ENCODE measurements at places on chromosomes 11 and 22. TPM values are rescaled to one million over a fixed set of nuclear protein-coding genes. Genes with fewer than 3 reads are reported as not detected.

DNA sequence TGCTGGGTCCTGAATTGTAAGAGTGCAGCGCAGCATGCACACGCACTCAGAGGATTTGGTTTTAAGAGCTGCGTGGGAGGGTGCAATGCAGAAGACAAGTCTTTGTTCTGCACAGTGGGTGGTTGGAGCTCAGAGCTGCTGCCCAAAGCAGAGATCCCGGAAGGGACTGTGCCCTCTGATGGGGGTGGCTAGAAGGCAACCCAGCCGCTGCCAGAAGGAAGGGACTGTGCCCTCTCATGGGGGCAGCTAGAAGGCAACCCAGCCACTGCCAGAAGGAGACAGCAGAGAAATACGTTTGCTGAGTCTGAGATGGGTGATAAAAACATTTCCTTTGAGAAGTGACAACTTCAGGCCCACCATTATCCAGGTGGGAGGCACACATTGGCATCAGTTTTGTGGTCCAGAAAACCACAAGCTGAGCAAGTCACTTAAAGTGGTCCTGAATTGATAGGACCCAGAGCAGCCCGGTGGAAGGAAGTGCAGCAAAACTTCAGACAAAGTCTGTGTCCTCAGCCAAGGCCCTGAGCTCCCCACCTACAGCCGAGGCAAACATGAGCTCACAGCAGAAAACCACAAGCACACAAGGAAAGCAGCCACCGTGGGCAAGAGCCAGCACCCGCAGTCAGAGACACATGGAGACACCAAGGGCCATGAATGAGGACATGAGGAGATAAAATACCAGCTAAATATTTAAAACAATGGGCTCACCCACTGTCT is 4.3 kb downstream of the KRTAP5-6 start:
- DNase-seq: no peak

The C11orf98 gene
- total RNA-seq: 131 TPM

The GALNT18 gene
- 0.29 TPM for total RNA-seq

- DNase-seq: no peak
Observed at GRCh38 chr11:115996125-115996807, 492.1 kb upstream of the CADM1 start.

- DNase-seq: no peak
Observed at GRCh38 chr11:32385998-32386397, 49.3 kb downstream of the WT1 start.

DNA sequence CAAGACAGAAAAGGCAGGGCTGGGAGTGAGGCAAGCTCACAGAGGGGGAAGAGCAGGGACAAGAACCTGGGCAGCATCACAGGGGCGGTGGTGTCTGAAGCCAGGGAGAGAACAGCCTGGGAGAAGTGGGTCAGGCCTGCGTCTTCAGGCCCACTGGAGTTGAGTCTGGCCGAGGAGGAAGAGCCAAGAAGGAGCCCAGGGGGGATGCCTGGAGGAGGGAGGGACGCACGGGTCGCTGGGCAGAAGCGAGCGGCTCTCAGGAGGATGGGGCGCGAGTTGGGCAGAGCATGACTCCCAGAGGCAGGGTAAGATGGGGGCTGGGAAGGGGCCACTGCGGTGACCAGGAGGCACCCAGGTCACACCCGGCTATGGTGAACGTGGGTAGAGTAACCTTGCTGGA is 18.5 kb downstream of the LRFN4 start:
- peak; percentile 50 for DNase-seq

GRCh38 chr11:109862835-109863234 is 230.4 kb upstream of the ZC3H12C start:
- no peak for DNase-seq

The EXPH5 gene
- total RNA-seq: 0.56 TPM

- no peak for DNase-seq
Observed at GRCh38 chr11:111942829-111943228, 5.7 kb downstream of the DIXDC1 start.

DNA sequence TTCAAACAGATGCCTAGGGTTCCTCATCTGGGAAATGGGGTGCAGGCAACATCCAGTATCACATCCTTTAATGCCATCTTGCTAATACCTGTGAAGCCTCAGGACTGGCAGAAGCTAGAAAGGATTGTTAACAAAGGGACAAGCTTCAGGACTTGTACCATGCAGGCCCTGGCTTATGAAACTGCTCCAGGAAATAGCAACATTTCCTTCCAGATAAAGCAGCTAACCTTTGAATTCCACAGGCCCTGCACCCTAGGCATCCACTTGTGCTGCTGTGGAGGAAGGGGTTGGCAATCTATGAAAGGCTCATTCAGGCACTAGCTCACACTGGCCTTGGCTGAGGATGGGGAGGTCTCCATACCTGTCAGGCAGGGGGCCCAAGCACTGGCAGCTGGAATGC is 87.2 kb downstream of the BTBD10 start:
- DNase-seq: no peak

GRCh38 chr11:19673924-19674729 is 38.5 kb upstream of the NAV2 start:
- peak; percentile 49 for DNase-seq

DNA sequence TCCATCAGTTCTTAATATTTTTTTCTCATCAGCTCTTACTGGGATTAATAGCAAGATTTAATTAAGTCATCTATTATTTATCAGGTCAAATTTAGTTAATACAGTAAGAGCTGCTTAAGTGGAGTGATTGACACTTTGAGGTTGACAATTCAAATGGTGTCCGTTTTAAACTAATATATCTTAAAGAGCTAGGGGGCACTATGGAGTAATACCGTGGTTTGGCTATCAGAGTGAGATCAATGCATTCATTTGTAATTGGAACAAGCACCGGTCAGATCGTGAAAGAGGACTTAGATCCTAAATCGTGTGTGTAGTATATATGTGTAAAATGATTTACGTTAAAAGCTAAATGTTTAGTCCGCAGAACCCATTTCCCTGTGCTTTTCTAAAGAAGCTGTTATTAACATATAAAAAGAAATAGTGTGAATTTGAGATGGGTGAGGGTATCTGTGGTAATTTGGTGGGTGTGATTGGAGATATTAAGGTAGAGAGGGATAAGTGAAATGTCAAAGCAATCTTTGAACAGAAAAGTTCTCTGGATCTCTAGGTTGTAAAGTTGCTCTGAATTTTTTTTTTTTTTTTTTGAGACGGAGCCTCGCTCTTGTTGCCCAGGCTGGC is 2.3 kb downstream of the SIK2 start:
- DNase-seq: no peak

DNA sequence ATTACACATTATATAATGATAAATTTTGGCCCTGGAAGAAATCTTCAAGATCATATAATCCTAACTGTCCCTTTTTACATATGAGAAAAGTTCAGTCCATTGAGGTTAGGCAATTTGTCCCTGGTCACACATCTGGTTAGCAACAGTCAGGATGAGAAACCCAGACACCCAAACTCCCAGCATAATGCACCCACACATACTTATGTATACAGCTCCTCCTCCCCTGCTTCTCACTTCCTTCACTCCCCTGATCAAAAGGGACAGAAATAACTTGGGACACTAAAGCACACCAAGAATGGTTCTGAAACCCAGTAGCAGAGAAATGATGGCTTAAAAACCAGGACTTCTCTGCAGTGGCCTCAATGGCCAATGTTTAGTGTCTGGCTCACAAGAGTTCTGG is 11.1 kb downstream of the NUMA1 start:
- peak; percentile 65 for DNase-seq
